ENCODE measurements at places on chromosomes 5 and 9. TPM values are rescaled to one million over a fixed set of nuclear protein-coding genes. Genes with fewer than 3 reads are reported as not detected.

DNA sequence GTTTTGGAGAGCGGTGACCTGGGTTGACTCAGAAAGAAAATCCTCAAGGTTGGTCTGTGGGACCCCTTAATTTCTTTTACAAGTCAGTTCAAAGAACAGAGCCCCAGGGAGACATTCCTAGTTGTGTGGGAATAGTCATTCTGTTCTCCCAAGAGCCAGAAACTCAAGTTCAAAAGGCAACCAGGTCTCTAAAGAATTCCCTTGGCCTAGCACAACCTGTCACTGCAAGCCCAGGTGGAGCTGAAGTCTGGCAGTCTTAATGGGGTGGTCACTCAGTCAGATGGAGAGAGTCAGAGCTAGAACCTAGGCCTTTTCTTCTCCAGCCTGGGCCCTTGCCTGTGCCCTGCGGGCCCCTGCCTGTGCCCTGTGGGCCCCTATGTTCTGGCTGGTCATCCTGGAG is 37.5 kb upstream of the CDKN2AIPNL start:
- DNase-seq, result no peak

DNA sequence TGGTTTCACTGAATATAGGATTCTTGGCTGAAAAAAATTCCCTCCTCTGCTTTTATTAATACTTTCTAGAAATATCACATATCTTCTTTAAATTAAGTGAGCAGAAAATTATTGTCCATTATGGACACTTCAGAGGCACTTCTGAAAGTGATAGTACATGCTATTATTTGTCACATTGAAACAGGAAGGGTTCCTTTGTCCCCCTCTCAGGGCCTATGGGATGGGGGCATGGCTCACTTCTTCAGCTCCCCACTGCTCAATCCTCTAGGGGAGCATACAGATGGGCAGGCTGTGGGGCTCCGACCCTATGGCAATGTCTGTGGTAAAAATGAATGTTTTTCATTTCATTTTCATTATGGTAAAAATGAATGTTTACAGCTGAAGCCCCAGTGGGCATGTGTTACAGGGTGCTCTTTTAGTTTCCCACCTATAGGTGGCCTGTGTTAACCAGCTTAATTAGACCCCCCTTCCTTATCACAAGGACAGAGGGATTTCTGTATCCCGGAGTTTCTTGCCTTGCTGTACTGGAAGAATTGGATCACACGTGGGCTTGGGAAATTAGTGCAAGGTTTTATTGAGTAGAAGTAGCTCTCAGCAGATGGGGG is 1225.2 kb downstream of the PTPRD start:
- no peak for DNase-seq

DNA sequence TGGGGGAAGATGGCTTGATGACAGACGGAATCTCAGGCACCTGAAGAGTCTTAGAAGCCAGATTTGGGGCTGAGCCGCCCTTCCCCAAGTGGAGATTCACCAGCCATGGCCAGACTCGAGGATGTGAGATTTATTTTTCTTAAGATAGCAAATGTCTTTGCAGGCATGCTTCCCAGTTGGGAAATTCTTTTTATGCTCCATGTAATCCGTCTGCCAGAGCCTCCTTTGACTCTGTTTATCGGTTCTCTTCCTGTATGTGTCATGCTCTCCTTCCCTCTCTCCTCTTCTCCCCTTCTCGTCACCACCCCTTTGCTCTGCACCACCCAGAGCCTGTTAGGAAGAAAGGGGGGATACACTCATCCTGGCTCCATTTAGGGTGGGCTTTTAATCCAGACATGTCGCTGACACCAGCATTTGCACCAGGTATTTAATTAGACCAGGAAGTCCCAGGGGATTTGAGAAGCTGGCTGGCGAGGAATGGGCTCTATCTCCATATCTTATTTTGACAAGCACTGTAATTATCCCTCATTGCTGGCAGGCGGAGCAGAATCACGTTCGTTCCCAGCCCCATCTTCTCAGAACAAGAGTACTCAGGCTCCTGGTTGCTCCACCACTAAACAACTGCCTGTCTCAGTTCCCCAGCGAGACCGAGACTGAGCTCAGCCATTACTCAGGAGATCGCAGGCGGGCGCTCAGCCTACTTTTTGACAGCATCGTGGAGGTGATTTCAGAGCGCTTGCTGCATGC is 50.9 kb downstream of the KCNIP1 start:
- no peak for DNase-seq

The LCN6 gene
- not detected for polyA plus RNA-seq

The TRPM3 gene
- polyA plus RNA-seq, result 17.9 TPM

DNA sequence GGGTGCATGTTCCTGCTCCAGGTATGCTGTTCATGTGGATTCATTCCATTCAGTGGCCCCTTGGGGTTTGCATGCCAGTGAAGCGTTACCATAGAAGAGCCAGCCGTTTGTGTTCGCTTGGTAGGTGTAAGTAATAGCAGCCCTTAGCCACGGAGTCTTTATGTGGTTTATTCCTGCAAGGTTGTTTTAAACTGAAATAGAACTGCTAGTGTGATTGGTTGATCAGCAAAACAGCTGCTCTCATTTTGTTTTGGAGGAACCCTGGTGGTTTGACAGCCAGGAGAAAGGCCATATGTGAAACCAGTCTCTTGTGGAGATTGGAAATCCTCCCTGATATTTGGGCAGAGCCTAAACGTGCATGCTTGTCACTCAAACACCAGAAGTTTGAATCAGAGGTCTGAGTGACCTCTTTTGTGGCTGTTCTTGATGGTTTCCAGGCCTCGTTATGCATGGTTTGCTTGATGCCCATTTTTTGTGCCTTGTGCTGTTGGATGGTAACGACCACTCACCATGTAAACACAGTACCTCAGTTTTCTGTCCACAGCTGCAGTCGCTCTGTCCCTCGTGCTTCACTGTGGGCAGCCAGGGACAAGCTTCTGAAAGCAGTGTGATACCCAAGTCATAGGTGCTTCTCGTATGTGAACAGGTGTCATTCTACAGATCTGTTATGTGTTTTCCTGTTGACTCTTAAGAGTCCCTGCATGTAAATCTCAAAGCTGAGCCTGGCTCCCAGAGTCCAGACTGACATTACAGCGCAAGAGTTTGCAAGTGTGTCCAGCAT is 58.3 kb upstream of the NXNL2 start:
- no peak for DNase-seq

- no peak for DNase-seq
Measured at GRCh38 chr5:160726721-160727120, 125.3 kb downstream of the ATP10B start.

- DNase-seq, result peak; percentile 47
Measured at GRCh38 chr5:57324181-57324580, 150.3 kb downstream of the GPBP1 start.

The SAXO1 gene
- 0.14 TPM for polyA plus RNA-seq

GRCh38 chr9:137174722-137175293 is 3.0 kb upstream of the TMEM210 start:
- DNase-seq, result no peak

GRCh38 chr5:37738057-37738691 is 101.7 kb downstream of the GDNF start:
- DNase-seq, result peak; percentile 19

The GMCL2 gene
- not detected for polyA plus RNA-seq

DNA sequence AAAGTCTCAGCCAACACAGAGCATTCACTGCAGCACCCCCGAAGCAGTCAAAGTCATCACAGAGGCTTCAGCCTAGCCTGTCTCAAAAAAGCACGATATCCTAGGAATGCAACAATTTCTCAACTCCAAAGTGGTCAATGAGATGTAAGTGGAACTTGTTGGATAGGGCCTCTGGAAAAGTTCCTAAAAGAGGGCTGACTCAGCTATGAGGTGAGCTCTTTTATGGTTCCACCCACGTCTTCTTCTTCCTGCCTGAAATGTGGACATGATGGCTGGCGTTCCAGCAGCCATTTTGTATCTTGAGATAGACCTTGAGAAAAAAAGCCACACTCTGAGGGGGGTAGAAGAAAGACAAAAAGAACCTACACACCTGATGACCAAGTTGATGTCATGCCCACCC is 32.5 kb upstream of the TRIO start:
- no peak for DNase-seq

The ENC1 gene
- polyA plus RNA-seq, result 59.3 TPM

The CLIC3 gene
- 0.29 TPM for polyA plus RNA-seq

DNA sequence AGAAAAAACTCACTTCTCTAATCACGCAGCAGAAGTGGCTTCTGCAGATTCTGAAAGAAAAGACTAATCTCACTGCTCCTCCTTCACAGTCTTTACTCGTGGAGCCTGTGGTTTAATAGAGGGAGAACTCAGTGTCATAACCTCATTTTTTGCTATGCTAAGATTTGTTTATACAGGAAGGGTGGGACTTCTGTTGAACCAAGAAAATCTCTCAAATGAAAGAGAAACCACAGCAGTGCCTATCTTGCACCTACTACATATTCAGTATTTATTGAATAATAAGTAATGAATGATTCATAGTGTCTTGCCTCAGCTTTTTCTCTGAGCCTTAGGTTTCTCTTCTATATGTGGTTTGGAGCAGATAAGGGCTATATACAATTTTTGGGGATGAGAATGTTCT is 136.1 kb upstream of the DMAC1 start:
- no peak for DNase-seq

GRCh38 chr5:135055396-135055795 is 21.4 kb upstream of the PITX1 start:
- DNase-seq, result no peak

The RLN1 gene
- polyA plus RNA-seq, result 0.37 TPM

- peak; percentile 74 for DNase-seq
Measured at GRCh38 chr5:58087123-58087522, 372.8 kb downstream of the PLK2 start.

DNA sequence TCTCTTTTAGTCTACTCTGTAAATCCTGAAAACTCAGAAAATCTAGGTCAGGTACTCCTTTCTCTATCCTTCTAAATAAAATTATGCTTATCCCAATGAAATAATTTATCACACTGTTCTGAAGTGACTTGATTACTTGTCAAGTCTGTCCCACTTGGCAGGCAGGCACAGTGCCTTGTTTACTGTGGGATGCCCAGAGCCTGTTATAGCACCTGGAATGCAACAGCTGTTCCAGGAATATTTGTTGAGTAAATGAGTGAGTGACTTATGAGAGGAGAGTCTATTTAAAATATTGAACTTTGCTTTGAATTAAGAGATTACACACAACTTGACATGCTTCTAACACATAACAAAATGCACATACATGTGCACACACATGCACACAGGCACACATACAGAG is 130.0 kb downstream of the MPDZ start:
- DNase-seq, result no peak

DNA sequence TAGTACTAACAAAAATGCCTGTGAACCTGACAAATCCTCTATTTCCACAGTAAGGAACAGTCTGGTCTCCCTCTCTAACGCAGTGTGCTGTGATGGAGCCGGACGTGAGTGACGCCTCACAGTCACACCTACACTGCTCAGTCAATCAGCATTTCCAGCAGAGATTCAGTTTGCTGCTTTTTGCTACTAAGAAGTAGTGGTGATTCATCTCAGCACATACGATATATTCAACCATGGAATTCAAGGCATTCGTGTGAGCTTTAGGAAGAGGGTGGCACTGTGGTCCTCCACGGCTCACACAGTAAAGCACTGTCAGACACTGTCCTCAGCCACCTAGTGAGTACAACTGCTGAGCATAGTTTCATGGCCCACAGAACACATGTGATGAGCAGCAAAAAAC is 70.9 kb downstream of the SETX start:
- DNase-seq, result no peak

- no peak for DNase-seq
Measured at GRCh38 chr9:18002718-18003438, 424.0 kb downstream of the SH3GL2 start.

DNA sequence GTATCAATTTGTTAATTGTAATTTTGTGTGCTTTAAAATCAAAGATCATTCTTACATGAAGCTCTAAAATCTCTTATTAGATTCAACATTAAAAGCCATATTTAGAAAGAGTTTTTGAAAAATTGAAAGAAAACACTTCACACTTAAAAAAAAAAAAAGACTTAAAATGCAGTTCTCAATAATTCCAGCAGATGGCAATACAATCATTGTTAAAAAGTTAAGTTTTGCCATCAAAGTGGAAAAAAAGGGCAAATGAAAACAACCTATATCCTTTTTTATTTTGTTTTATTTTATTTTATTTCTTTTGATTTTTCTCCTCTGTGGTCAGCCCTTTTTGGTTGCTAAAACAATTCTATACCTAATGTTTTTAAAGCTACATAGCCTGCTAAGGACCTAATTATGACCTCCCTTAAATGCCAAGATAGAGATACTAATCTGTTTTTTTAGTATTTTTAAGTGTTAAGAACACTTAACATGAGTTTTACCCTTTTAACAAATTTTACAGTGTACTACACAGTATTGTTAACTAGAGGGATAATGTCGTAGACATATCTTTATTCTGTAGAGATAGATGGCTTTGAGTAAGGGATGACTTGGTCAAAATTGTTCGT is 154.2 kb upstream of the DAB2 start:
- DNase-seq, result peak; percentile 33

All from renal pelvis (tissue), 12 donors.